HCEC 1CT (cell line): ENCODE measurements at places on chromosomes 1 and 21.

DNA sequence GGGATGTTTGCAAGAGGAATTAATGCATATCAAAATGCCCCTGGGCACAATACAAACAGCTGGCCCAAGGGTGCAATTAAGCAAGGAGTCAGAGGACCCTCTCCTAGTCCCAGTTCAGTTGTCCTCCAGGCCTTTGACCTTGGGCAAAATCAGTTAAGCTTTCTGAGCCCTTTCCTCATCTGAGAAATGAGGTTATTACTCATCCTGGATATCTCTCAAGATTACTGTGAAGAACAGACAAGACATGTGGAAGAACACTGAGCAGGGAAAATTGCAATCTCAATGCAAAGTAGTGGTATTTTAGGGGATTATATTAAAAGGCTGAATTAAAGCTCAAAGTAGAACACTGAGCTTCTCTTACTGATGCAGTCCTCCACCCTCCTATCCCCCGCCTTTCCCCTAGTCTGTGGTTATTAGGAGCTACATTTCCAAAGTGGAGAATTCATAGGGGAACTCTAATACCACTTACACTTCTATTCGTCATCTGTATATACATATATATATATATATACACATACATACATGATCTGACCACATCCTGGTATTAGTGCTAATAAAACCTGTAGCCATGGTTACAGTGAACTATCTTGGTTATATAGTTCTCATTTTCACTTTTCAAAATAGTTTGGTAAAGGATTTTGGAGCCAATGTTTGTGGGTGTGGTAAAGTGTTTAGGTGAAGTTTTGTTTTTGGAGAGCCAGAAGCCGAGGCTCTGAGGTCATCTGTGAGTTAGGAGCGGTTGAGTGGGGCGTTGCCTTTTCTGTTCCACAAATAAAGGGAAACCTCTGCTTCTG is 18.1 kb downstream of the KIAA0040 start:
- no peak for DNase-seq

DNA sequence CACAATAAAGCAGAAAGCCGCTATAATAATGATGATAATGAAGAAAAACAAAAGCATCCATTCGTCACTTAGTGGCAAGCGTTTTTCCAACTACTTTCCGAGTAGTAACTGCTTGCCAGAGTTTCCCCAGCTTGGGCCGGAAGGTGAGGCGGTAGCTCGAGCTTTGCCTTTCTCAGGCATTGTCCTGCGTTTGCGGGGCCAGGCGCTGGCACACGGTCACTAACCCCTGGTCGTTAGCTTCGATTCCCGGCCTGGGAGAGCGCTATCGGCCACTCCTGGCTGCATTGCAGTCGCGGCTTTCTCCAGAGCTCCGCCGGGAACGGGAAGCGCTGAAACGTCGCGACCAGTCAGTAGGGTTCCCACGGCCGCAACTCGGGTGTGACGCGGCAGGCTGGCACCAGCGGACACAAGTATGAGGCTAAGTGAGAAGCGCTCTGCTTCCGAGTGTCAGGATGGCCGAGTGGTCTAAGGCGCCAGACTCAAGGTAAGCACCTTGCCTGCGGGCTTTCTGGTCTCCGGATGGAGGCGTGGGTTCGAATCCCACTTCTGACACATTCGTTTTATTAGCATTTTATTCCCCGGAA is 14.6 kb upstream of the ZNF692 start:
- peak; percentile 93 for DNase-seq

GRCh38 chr1:93690921-93691789 is 9.5 kb upstream of the BCAR3 start:
- DNase-seq: no peak

DNA sequence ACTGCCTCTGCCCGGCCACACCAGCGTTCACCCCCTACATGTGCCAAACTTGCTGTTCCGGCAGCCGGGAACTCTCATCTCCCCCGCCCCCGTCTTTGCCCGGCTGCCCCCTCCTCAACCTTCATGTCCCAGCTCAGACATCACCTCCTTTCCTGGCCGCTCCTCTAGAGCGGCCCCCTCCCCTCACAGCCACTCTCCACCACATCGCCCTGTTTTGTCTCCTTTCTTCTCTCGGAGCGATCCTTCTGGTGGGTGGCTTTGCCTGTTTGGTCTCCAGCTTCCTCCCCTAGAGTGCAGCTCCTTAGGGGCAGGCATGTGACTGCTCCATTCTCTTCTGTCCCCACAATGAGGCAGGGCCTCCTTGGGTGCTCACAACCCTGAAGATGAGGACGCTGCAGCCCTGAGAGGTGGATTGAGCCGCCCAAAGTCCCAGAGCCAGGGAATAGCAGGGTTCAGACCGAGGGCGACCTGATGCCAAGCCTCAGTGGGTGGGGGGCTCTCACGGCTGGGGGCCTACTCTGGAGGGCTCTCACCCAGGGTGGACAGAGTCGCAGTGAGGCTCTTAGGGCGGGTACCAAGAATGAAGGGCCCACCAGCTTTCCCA is 44.9 kb upstream of the ECE1 start:
- no peak for DNase-seq

- no peak for DNase-seq
Measured at GRCh38 chr1:231770506-231771175, 144.1 kb downstream of the DISC1 start.

DNA sequence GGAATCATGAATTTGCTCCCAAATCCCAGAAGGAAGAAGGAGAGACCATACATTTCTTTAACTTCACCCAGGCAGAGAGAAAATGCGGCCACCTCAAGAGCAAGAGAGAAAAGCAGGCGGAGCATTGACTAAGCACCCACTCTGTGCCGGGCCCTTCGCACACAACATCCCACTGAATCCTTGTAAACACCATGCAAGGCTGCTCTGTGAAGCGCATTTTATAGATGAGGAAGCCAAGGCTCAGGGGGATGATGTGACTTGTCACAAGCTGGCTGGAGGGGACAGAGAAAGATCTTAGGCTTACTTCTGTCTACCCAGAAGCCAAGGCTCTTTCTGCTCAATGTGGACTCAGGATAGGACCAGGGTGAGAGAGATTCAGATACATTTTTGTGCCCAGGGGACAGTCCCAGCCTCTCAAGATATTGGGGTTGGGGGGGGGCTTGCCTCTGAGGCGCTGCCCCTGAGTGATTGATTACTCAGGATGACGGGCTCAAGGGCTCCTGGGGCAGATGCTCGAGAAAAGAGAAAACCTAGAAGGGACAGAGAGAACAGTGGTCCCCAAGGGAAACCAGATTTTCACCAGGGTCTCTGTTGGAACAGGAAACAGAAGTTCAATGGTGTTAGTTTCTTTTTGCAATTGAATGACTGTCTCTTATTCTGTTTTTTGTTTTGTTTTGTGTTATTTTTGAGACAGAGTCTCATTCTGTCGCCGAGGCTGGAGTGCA is 19.5 kb downstream of the PADI2 start:
- DNase-seq: no peak

- no peak for DNase-seq
Measured at GRCh38 chr21:43853851-43854772, 10.9 kb upstream of the AGPAT3 start.

GRCh38 chr21:45724345-45724961 is 80.9 kb downstream of the PCBP3 start:
- no peak for DNase-seq

- no peak for DNase-seq
Measured at GRCh38 chr1:211677659-211678058, 2.2 kb upstream of the NEK2 start.

DNA sequence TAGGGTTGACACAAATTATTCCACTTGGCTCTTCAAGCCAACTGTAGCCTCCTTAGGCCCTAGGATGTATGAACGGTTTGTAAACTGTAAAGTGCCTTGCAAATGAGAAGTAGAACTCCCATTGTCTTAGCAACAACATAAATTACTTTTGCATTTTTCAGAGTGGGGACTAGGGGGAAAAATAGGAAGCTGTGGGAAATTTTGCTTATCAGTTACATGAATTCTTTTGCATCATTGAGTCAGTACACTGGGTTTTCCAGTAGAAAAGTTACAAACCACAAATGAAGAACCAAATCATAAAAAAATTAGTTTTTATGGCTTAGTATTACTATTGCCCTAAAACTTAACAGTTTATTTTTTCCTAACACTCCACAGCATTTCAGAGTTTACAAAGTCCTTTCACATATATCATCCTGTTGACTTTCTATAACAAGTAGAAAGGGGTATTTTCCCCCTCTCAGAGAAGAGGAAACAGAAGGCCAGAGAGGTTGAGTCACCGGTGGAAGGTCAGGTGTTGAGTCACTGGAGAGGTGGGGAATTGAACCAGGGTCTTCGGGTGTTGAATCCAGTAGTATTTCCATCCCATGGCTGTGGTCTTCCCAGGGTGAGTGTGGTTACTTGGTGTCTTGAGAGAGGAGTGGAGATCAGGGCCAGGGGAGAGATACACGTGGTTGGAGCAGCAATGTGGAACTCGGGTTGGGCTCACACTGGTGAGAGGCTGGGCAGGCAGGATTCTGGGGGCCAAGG is 71.9 kb upstream of the USP24 start:
- no peak for DNase-seq

DNA sequence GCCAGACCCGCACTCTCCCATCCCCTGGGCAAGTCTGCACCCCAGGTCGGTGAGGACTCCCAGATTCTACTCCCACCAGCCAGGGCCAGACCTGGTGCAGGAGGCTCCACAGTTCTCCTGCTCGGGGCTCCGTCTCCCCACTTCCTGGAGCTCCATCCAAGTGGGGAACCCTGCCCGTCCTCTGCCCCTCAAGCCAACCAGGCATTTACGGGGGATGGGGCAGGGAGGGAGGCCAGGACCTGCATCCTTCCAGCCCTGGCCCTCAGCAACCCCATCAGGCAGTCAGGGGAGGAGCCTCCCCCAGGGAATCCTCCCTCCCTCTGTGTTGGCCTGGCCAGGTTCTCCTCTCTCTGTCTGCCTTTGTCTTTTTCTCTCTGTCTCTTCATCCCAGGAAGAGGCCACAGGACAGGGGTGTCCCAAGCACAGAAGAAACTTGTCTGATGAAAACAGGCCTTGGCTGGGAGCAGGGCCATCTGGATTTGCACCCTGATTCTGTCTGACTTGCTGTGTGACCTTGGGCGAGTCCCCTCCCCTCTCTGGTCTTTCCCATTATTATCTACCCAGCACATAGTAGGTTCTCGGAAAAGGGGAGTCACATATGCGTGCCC is 18.5 kb upstream of the EPHA2 start:
- no peak for DNase-seq

GRCh38 chr21:37429356-37429755 is 62.8 kb downstream of the DYRK1A start:
- DNase-seq: no peak

GRCh38 chr1:69671363-69672010 is 103.8 kb downstream of the LRRC7 start:
- DNase-seq: no peak

DNA sequence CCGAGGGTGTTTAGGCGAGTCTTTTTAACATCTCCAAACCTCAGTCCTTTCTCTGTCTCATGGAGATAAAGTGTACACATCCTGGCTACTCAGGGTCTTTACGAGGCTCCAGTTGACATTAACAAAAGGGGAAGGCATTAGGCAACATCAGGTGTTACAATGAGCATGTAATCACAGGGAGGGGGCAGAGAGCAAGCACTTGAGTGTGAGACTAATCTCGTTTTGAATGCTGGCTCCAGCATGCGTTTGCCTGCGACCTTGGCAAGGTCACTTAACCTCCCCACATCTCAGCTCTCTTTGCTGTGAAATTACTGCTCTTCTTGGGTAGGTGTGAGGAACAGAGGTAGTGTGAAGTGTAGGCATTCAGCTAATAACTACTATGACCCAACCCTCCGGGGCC is 3.1 kb downstream of the TNNT2 start:
- no peak for DNase-seq

DNA sequence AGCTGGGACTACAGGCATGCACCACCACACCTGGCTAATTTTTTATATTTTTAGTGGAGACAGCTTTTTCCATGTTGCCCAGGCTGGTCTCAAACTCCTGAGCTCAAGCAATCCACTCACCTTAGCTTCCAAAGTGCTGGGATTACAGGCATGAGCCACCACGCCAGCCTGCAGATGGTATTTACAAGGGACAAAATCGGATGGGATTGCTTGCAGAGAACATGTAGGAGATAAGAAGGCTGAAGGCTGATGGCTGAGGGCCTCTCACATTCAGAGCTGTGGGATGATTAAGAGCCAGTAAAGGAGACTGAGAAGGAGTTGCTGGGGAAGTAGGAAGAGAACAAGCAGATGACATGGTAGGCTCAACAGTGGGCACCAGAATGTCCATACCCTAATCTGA is 24.0 kb upstream of the QSOX1 start:
- no peak for DNase-seq
